ENCODE measurements at places on chromosomes 3 and 15. TPM values are rescaled to one million over a fixed set of nuclear protein-coding genes. Genes with fewer than 3 reads are reported as not detected.

The RFT1 gene
- total RNA-seq, result 12.1 TPM

The SAXO2 gene
- total RNA-seq, result 13.8 TPM

The HCLS1 gene
- total RNA-seq, result 1.8 TPM

The SLC28A2 gene
- total RNA-seq, result not detected

The SAMD7 gene
- not detected for total RNA-seq

DNA sequence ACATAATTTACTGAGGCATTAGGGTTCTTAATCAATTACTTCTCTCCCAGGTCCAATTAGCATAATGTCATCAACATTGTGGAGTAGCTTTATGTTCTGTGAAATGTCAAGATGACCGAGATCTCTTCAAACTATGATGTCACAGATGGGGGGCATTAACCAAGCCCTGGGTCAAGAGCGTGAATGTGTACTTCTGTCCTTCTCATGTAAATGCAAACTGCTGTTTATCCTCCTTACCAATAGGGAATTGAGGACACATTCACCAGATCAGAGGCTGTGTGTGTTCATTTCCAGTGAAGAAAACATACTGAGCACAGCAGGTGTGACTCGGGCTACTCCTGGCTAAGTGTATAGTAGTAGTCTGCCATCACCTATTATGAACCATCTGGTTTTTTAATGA, 177.9 kb downstream of the MINAR1 start:
- no peak for DNase-seq

DNA sequence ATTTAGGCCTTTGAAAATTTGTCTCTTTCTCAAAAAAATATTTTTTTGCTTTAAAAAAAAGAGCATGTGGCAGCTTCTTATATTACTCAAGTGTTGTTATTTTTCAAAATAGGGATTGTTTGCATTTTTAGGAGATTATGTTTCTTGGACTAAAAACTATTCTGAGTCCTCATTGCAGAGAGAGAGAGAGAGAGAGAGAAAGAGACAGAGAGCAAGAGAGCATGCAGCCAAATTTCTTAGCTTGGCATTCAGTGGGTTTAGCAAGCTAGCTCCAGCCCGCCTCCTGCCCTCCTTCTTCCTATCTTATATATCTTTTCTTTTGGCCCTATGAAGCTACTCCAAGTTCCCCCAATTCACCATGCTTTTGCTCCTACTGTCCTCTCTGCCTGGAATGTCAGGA, 55.7 kb downstream of the CEMIP start:
- DNase-seq, result no peak

- DNase-seq, result no peak
These were observed 8.5 kb downstream of the POC1A start for GRCh38 chr3:52145736-52146110.

DNA sequence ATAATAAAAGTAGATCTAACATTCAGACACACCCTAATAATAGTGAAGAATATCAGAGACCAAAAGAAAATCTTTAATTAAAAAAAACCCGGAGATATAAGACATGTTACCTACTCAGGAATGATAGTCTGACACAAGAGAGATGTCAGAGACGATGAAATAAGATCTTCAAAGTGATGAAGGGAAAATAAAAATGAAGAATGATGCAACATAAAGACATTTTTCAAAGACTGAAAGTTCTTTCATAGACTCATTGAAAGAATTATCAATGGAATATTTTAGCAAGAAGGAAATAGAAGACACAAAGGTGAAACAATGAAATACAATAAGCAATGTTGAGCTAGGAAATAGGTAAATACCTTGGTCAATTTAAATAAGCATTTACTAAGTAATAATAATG, 19.6 kb downstream of the HCLS1 start:
- DNase-seq, result no peak

GRCh38 chr3:11260460-11260859, 11.7 kb upstream of the ATG7 start:
- DNase-seq, result no peak

DNA sequence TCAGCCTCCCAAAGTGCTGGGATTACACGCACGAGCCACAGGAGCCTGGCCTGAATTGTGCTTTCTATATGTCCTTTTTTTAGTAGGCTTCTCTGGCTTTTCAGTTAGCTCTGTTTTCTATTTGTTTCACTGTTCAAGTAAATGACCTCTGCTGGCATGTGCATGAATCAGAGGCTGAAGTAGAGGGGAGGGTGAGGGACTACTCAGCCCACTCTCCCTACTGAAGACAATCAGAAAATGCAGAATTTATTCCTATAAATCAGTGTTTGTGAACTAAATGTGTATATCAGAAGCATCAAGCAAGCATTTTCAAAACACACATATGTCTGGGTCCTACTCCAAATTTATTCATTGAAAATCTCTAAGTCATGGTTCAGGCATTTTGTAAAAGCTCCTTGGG, 45.0 kb downstream of the ZMAT3 start:
- no peak for DNase-seq

- no peak for DNase-seq
These were observed 8.6 kb upstream of the NR2F2 start for GRCh38 chr15:96321639-96322535.

DNA sequence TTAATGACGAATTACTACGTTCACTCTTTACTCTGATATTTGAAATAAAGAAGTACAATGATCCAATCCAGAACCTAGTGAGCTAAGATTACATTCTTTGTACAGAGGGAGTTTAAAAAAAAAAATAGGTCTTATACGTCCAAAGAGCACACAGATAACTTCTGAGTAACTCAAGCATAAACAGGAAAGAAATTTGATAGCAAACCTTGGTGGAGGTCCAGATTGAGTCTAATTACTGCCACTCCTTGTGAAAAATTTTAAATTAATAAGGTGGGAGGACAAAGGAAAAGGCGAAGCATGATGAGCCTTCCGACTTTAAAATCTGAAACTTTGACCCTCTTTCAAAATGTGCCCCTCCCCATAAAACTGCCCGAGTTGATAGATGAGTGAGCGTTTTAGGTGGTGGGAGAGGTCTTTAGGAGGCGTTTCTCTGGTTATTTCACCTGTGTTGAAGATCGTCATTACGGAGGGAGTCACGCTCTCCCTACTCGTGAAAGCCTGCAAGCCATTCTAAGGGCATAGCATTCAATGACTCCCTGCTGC, 127.0 kb upstream of the ROBO2 start:
- no peak for DNase-seq
